RPMI7951 (cell line): ENCODE measurements at places on chromosomes 3 and 15. TPM values are rescaled to one million over a fixed set of nuclear protein-coding genes. Genes with fewer than 3 reads are reported as not detected.

GRCh38 chr3:141366285-141367037, 1.8 kb upstream of the ZBTB38 start:
- DNase-seq, result peak; percentile 99

GRCh38 chr15:31459400-31459748, 132.7 kb downstream of the KLF13 start:
- no peak for DNase-seq

GRCh38 chr3:115040673-115041286, 106.3 kb downstream of the ZBTB20 start:
- DNase-seq, result peak; percentile 57

AP3B2 gene
- total RNA-seq, result 1.4 and 1.7 TPM in 2 replicates

HESX1 gene
- 1.9 and 2.5 TPM in 2 replicates for total RNA-seq

KNSTRN gene
- 186 and 201 TPM in 2 replicates for total RNA-seq

GRCh38 chr15:25787855-25788520, 75.1 kb downstream of the ATP10A start:
- no peak for DNase-seq
